ENCODE measurements at places on chromosomes 3 and 15.

DNA sequence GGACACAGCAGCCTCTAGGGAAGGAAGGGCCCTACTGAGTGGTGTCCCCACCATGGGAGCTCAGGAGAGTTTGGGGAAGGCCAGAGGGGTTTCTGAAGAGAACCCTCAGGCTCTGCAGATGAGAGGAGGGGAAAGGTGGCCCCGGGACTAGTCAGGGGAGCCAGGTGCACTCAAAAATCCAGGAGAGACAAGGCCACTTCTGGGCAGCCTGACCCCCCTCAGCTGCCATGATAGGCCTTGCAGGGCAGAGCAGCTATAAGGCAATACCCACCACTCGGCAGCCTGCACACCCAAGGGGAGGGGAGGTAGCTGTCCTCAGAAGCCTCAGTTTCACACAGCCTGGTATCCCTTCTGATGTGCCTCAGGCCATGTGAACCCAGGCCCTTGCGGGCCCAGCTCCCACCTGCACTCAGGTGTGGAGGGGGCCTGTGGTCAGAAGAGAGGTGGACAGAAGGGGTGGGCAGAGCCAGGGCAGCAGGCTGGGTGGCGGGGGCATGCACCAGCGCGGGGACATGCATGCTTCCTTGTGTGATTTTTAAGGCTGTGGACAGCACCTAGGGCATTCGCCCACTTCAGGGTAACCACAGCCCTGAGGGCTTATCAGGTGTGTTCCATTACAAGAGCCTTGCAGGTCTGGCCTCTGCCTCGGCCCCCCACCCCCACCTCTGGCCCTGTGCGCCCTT lies 34.6 kb downstream of the SRPRB start:
- DNase-seq = no peak
- no peaks in the 10 kb centered on the region for H3K27me3 ChIP-seq
- H3K4me1 ChIP-seq = no peaks in the 10 kb centered on the region

DNA sequence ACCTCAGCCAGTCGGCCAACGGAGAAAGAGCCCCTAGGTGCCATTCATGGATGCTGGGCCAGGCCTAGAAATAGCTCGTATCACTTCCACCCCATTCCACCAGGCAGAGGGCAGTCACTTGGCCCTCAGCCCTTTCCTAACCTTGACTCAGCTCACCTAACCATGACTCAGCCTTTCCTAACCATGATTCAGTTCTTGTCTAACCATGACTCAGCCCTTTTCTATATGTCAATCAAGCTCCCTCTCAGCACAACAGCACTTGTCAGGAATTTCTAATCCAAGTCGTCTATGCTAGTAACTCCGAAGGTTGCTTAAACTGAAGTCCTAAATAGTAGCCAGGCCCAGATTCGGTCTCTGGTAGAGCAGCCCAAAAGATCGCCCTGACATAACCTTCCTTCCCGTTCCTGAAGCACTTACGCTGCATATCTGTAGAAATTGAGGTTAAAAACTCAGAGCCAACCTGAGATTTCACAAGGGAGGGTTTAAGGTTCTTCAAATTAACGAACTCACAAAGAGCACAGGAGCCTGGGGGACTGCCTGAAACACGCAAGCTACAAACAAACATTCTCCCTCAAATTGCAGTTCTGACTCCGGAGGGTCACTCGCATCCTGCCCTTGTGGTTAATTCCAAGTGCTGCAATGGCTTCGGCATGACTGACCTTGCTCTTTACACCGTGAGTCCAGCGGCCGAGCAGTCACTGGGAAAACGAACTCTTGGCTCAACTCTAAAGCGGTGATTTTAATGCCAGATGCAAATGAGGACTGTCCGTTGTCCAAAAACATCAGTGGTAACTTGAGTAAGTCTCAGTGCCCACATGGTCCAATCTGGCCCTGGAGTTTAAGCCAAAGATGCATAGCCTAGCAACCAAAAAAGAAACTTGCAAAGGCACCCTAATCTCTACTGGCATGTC lies 99.9 kb downstream of the ADAMTS17 start:
- no peak overlapping the region for H3K27ac ChIP-seq
- no peak overlapping the region for H3K4me3 ChIP-seq
- H3K27me3 ChIP-seq = no peaks in the 10 kb centered on the region
- DNase-seq = peak; percentile 58
- H3K36me3 ChIP-seq = no peaks in the 10 kb centered on the region
- no peaks in the 10 kb centered on the region for H3K4me1 ChIP-seq

GRCh38 chr3:11548721-11549131 lies 95.0 kb downstream of the VGLL4 start:
- no peaks in the 10 kb centered on the region for H3K36me3 ChIP-seq
- DNase-seq = no peak
- H3K27me3 ChIP-seq = no peaks in the 10 kb centered on the region
- H3K4me3 ChIP-seq = no peak overlapping the region
- H3K27ac ChIP-seq = no peak overlapping the region

- no peak overlapping the region for H3K27ac ChIP-seq
- H3K27me3 ChIP-seq = no peaks in the 10 kb centered on the region
- H3K4me1 ChIP-seq = peaks cover 3% of the 10 kb centered on the region
- no peak overlapping the region for H3K4me3 ChIP-seq
- DNase-seq = no peak
Observed at GRCh38 chr15:90820481-90820880, 47.9 kb upstream of the FURIN start.

- H3K4me3 ChIP-seq = no peak overlapping the region
- H3K4me1 ChIP-seq = 0 out of 2 replicates have a peak, but pooled peaks cover 7% of the 10 kb centered on the region
- no peak overlapping the region for H3K27ac ChIP-seq
- no peak for DNase-seq
- no peaks in the 10 kb centered on the region for H3K36me3 ChIP-seq
Observed at GRCh38 chr3:73423116-73423515, 201.6 kb downstream of the PDZRN3 start.

GRCh38 chr3:88433568-88433967 lies 283.8 kb downstream of the C3orf38 start:
- H3K4me3 ChIP-seq = no peak overlapping the region
- no peak overlapping the region for H3K27ac ChIP-seq
- no peak for DNase-seq
- no peaks in the 10 kb centered on the region for H3K27me3 ChIP-seq
- H3K4me1 ChIP-seq = no peaks in the 10 kb centered on the region
- no peaks in the 10 kb centered on the region for H3K36me3 ChIP-seq

DNA sequence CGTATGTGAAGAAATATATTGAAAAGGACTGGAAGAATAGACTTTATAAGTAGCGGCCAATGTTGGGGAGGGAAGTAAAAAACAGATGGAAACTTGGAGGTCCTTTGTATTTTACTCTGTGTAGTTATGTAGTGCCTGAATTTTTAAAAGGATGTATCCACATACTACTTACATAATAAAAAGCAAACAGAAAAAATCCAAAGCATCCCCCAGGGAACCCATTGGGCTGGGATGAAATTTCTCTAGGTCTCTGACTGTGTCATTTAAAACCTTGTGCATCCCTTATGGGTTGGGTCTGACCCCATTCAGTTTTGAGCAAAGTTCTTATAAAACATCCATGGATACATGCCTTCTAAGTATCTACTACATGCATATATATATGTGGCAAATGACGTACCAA lies 141.1 kb downstream of the NR1D2 start:
- no peaks in the 10 kb centered on the region for H3K27me3 ChIP-seq
- DNase-seq = no peak
- no peak overlapping the region for H3K27ac ChIP-seq
- H3K4me1 ChIP-seq = no peaks in the 10 kb centered on the region
- no peaks in the 10 kb centered on the region for H3K36me3 ChIP-seq

DNA sequence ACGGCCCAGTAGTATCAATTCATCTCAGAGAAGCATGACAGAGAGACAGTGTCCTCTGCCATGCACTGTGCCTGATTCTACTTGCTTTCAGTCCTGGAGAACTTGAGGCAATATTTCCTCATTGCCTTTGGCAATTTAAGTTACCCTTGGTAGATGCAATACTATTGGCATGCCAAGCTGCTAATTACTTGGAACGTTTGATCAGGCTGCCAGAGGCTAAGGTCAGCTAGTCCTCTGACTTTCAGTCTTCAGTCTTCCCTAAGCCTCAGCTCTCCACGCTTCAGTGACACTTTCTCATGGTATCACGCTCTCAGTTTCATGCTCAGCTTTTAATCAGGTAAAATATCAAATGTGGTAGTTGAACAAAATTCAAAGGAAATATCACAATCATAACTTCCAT lies 13.1 kb upstream of the OSBPL11 start:
- H3K27ac ChIP-seq = no peak overlapping the region
- DNase-seq = no peak
- H3K36me3 ChIP-seq = no peaks in the 10 kb centered on the region
- H3K4me1 ChIP-seq = peaks cover 27% of the 10 kb centered on the region
- no peaks in the 10 kb centered on the region for H3K27me3 ChIP-seq
- H3K4me3 ChIP-seq = no peak overlapping the region

GRCh38 chr3:176078906-176079305 lies 1118.4 kb downstream of the TBL1XR1 start:
- no peak overlapping the region for H3K4me3 ChIP-seq
- no peaks in the 10 kb centered on the region for H3K36me3 ChIP-seq
- DNase-seq = no peak
- H3K27me3 ChIP-seq = no peaks in the 10 kb centered on the region
- no peaks in the 10 kb centered on the region for H3K4me1 ChIP-seq

GRCh38 chr3:13047296-13048165 lies 25.7 kb downstream of the IQSEC1 start:
- no peak overlapping the region for H3K4me3 ChIP-seq
- no peaks in the 10 kb centered on the region for H3K27me3 ChIP-seq
- DNase-seq = no peak

- H3K27ac ChIP-seq = no peak overlapping the region
- H3K27me3 ChIP-seq = no peaks in the 10 kb centered on the region
- no peaks in the 10 kb centered on the region for H3K36me3 ChIP-seq
- DNase-seq = no peak
- H3K4me3 ChIP-seq = no peak overlapping the region
Observed at GRCh38 chr15:85671156-85671555, 123.6 kb downstream of the KLHL25 start.

DNA sequence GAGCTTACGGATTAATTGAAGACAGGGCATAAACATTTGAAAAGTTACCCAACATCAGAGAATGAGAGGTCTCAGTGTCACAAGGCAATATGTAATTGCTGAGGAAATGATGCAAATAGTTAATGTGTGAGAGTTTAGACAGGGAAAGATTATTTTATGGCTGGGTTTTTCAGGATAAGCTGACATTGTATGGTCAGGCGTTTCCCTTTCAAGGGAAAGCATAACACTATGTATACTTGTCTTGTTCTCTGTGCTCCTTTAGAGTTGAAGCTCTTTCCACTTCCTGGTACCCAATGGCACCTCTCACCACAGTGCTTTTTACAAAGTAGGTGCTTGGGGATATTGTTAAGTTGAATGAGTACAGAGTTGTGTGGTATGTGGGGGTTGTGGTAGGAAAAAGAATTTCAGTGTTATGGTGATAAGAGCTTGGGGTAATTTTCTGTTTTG lies 19.9 kb downstream of the IQGAP1 start:
- peak overlapping the region; percentile 43 for H3K27ac ChIP-seq
- DNase-seq = no peak
- H3K4me1 ChIP-seq = peaks cover 50% of the 10 kb centered on the region
- H3K36me3 ChIP-seq = no peaks in the 10 kb centered on the region
- no peak overlapping the region for H3K4me3 ChIP-seq
- no peaks in the 10 kb centered on the region for H3K27me3 ChIP-seq

- H3K4me1 ChIP-seq = no peaks in the 10 kb centered on the region
- H3K36me3 ChIP-seq = peaks cover 8% of the 10 kb centered on the region
- H3K27ac ChIP-seq = no peak overlapping the region
Observed at GRCh38 chr3:164470471-164470870, 607.8 kb downstream of the SI start.

GRCh38 chr3:46906471-46907058 lies 29.0 kb downstream of the PTH1R start:
- H3K27me3 ChIP-seq = no peaks in the 10 kb centered on the region
- H3K4me1 ChIP-seq = no peaks in the 10 kb centered on the region
- no peak overlapping the region for H3K4me3 ChIP-seq
- DNase-seq = no peak
- H3K36me3 ChIP-seq = no peaks in the 10 kb centered on the region

DNA sequence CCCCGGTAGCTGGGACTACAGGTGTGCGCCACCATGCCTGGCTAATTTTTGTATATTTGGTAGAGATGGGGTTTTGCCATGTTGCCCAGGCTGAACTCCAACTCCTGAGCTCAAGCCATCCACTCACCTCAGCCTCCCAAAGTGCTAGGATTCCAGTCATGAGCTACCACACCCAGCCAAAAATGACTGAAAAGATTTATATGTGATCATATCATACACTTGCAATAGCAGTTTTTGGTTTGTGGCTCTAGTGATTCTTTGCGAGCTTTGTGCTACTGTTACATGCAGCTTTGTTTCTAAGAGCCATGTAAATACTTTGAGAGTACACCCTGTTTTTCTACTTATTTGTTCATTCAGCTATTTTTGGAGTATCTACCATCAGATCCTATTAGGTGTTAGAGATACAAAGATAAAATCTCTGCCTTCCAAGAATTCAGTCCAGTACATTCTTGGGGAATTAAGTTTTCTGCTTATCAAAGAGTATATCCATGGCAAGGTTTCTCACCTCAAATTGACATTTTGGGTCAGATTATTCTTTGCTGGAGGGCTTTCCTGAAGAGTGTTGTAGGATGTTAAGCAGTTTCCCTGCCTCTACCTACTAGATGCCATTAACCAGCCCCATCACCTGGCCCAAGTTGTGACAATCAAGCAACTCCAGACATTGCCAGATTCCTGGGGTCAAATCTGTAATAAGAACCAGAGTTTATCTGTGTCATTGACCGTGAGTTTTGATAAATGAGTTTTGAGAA lies 15.0 kb downstream of the SNAP23 start:
- DNase-seq = no peak
- no peaks in the 10 kb centered on the region for H3K4me1 ChIP-seq
- H3K36me3 ChIP-seq = peaks cover 9% of the 10 kb centered on the region
- no peaks in the 10 kb centered on the region for H3K27me3 ChIP-seq
- no peak overlapping the region for H3K27ac ChIP-seq
